AG08396 (cell line): ENCODE measurements at places on chromosomes 5 and 9.

DNA sequence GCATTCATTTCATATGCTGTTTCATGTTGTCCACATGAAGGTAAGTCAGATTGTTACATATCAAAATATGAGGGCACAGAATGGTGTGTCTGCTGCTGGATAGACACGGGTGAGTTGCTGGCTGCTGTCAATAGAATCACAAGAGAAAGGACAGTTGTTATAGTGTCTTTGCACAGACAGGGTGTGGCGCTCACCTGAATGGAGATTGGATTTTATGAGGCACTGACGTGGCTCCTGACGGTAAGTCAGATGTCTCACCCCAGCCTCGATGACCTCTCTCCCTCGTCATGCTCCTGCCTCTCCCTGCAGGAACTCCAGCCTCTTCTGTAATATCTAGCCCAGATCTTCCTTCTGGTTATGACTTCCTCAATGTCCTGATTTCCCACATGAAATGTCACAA, 75.4 kb upstream of the SELENOP start:
- no peak for DNase-seq

- no peak for DNase-seq
Observed at GRCh38 chr5:13946111-13946510, 1.6 kb upstream of the DNAH5 start.

DNA sequence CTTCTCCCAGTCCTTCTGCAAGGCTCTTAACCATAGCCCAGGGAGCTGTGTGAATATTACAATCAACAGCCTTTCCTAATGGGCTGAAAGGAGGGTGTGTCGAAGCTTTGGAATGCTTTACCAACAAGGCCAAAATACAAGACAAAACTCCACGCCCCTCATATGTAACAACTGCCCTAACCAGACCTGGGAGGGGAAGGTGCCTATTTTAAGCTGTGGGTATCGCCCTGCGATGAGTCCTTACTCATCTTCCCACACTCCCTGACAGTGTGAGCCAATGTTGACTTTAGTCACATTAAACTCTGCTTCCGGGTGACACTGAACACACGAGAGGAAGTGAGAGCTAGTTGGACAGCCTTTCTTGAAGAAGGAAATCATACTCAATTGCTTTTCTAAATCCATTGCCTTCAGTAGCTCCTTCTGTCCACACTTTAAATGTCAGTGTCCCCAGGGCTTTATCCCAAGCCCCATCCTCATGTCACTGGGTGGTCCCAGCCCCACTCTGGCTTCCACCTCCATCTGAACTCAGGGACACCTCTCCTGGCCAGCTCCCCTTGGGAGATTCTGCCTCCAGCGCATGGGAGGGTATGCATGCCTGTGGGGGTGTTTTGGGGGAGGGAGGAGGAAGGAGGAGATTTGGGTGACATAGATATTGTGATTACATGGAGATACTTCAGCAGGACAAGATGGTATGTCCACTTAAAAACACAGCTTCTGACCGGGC, 6.5 kb upstream of the TBC1D9B start:
- peak; percentile 41 for DNase-seq

- DNase-seq = no peak
Observed at GRCh38 chr5:76608833-76609232, 14.4 kb downstream of the F2RL2 start.
